ENCODE measurements at places on chromosomes 13 and 19.

DNA sequence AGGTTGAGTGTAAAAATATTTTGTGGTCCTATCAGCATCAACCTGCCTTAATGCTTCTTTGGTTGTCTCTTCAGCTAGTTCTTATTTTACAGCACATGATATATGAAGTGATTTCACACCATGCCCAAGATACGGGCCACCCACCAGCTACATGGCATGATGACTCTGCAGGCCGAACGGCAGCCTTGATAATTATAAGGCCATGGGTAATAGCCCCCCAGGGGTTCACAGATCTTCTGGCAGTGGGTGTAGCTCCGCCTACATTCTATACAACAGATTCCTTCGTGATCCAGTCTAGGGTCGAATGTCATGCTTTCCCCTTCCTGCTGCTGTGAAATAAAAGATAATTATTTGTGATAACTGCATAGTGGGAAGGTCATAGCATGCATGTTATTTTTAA, 36.1 kb downstream of the CNMD start:
- DNase-seq, result no peak

DNA sequence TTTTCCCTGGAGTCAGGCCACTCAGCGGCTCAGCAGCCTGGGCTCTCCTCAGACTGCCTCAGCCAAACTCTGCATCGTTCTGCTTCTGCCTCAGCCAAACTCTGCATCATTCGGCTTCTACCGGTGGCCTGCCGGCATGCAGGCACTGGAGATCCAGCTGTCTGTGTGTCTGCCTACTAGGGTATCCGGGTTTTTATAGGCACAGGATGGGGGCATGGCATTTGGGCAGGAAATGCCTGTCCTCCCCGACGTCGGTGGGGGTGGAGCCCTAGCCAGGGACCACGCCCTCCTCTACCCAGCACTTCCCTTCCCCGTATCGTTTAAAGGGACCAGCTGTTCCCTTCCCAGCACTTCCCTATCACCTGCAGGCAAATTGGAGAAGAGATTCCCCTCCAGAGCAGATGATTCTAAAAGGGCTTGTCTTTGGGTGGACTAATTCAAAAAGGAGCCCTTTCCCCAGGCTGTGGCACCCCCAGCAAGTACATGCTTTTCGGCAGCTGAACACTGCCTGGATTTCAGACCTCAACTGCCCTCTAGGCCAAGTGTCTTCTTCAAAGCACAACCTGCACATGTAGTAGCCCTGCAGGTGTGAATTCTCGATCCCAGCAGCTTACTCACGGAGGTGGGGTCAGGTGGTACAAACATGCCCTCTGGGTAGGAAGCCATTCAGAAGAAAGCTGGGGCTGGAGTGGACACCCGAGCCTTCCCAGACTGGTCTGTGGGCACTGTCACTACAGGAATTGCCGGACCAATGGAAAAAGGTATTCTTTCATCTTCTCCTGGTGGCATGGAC, 25.4 kb upstream of the GPR12 start:
- DNase-seq, result no peak

DNA sequence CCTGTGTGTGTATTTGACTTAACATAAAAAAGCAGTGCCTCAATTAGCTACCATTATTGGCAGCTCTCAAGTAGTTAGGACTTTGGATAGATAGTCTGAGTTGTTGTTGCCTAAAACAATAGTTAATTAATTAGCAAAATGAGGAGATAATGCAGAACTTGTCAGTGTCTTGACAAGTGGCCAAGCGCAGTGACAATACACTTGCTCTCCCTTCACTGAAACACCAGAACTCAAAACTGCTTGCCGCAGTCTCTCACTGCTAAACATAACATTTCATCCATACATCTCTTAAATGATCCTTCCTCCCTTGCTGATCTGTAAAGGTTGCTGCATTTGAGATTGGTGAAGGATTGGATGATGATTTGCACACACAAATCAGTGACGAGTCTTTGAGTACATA, 61.7 kb downstream of the ARHGAP35 start:
- DNase-seq, result no peak

DNA sequence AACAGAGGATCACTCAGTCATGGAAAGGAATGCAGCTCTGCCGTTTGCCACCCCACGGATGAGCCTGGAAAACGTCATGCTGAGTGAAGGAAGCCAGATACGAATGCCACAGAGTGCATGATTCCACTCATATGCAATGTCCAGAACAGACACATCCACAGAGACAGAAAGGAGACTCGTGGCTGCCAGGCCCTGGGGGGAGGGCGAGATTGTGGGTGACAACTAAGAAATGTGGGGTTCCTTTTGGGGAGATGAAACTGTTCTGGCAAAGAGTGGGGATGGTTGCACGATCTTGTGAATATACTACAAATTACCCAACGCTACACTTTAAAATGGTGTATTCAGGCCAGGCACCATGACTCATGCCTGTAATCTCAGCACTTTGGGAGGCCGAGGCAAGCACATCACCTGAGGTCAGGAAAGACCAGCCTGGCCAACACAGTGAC, 27.2 kb upstream of the NAPA start:
- DNase-seq, result no peak

- no peak for DNase-seq
Measured at GRCh38 chr19:4264812-4265211, 14.3 kb upstream of the SHD start.

GRCh38 chr19:18089726-18090125, 3.0 kb upstream of the IL12RB1 start:
- DNase-seq, result no peak

- DNase-seq, result no peak
Measured at GRCh38 chr19:44576843-44577565, 36.4 kb upstream of the IGSF23 start.

Data from esophagus squamous epithelium (tissue), 5 donors.